ENCODE measurements at places on chromosomes 3 and 15.
A peak's percentile ranks its signal among the peaks of the same experiment; 100 is the strongest.

DNA sequence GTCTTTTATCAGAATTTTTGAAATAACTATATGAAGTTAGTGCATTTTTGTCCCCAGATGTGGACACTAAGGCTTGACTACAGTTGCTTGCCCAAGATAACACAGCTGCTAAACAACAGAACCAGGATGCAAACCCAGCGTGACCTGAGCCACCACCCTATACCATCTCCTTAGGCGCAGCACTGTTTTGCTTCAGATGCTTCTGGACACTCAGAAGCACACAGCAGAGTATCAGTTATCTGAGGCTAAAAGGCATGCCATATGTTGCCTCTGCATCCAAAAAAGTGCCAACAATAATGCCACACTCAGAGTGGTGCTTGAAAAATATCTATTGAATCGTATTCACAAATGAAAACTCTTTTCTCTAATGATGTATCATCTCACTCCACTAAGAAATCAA is 24.5 kb downstream of the KCNMB2 start:
- DNase-seq, result no peak
- no peaks in the 10 kb centered on the region for H3K4me1 ChIP-seq
- H3K27ac ChIP-seq, result no peak overlapping the region
- no peak overlapping the region for H3K4me3 ChIP-seq

DNA sequence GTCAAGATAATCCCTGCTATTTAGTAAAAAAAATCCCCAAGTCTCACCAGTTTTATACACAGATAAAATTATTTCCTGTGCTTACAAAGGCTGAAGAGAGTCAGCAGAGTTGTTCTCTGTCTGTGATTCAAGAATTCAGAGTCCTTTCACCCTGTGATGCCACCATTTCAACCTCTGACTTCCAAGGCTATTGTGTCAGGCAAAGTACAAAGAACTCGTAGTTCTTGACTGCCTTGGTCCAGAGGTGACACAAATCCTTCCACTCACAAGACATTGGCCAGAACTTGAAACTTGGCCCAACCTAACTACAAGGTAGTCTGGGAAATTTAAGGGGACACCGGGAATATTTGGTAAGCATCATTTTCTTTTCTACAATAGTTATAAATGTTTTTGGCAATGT is 34.9 kb upstream of the CMC1 start:
- no peaks in the 10 kb centered on the region for H3K36me3 ChIP-seq
- DNase-seq, result no peak
- no peak overlapping the region for H3K4me3 ChIP-seq
- H3K4me1 ChIP-seq, result peaks cover 8% of the 10 kb centered on the region

DNA sequence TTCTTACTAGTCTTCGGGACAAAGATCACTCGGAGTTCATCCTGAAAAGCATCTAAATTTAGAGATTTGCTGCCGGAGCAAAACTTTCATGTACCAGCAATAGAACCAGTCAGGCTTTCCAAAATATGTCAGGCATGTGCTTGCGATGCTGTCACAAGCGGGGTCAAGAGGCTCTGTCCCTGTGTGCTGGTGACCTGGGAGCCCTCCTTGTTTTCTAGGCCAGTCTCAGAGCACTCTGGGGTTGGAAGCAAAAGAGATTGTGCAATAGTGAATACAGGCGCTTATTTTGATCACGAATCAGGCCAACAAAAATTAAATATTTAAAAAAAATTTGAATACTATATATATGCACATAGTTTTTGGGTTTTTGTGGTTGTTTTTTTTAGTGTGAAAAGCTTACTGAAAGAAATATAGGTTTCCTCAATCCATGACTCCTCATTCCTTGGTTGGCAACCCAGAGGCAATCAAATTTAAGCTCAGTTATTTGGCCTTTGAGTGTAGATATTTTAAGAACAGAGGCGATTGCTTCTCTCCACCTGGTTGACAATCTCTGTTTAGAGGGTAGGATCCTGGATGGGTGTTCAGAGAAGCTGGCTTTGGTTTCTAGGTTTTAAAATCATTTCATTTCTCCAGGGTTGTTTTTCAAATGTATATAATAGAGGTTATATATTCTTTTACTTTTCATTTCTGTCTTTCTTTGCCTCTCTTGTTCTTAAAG is 8.4 kb upstream of the KLHL24 start:
- no peaks in the 10 kb centered on the region for H3K27me3 ChIP-seq
- H3K27ac ChIP-seq, result no peak overlapping the region
- H3K36me3 ChIP-seq, result no peaks in the 10 kb centered on the region
- H3K4me3 ChIP-seq, result no peak overlapping the region
- no peaks in the 10 kb centered on the region for H3K4me1 ChIP-seq
- no peak for DNase-seq

- no peak overlapping the region for H3K4me3 ChIP-seq
- H3K27ac ChIP-seq, result no peak overlapping the region
- no peak for DNase-seq
- no peaks in the 10 kb centered on the region for H3K36me3 ChIP-seq
- no peaks in the 10 kb centered on the region for H3K4me1 ChIP-seq
Observed at GRCh38 chr3:5974630-5975322, 787.3 kb downstream of the EDEM1 start.

DNA sequence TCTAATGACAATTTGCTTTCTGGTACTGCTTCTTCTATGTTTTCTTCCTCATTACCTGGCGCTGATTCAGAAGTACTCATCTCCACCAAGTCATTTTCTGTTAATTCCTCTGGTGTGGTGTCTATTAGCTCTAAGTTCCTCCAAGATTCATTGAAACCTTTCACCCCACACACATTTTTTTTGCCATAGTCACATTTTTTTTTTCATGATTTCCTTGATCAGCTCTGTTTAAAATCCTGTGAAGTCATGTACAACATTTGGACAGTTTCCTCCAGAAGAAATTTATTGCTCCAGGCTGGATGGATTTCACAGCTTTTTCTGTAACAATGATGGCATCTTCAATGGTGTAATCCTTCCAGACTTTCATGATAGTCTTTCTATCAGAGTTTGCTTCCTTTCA is 243.2 kb upstream of the VEPH1 start:
- no peaks in the 10 kb centered on the region for H3K36me3 ChIP-seq
- H3K27ac ChIP-seq, result no peak overlapping the region
- H3K27me3 ChIP-seq, result no peaks in the 10 kb centered on the region
- H3K4me3 ChIP-seq, result no peak overlapping the region

DNA sequence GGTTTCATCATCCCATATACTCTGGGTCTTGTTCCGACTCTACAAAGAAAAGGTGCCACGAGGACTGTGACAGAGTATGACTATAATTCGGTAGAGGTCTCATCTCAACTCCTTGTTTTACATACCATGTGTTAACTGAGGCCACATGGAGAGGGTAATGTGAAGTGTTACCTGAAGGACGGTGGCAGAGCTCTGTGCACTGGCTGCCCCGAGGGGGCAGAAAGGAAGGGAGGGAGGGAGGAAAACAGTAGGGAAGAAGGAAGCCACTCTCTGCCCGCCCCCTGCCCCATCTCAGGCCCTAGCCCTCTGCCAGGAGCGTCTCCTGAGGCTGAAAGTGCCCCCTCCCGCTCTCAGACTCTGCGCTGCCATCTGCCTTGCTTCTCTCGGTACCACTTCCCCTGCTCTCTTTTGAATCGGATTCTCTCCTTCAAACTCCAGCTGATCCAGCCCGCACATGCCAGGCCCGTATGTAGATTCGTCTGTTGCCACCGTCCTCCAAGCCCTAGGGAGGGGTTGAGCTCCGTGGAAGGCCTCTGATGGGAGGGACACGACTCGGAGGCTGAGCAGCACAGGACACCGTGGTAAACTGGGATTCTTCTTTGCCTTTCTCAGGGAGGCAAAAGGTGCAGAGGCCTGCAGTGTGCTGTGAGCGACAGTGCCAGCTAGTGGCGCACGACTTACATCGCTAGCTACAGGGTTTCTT is 70.5 kb upstream of the ATP10A start:
- H3K27me3 ChIP-seq, result no peaks in the 10 kb centered on the region
- peaks cover 10% of the 10 kb centered on the region for H3K4me1 ChIP-seq
- no peak overlapping the region for H3K27ac ChIP-seq
- H3K36me3 ChIP-seq, result no peaks in the 10 kb centered on the region
- peak overlapping the region; percentile 48 for H3K4me3 ChIP-seq
- DNase-seq, result peak; percentile 77

GRCh38 chr3:195184716-195185421 is 86.1 kb downstream of the XXYLT1 start:
- H3K27ac ChIP-seq, result no peak overlapping the region
- no peak overlapping the region for H3K4me3 ChIP-seq

DNA sequence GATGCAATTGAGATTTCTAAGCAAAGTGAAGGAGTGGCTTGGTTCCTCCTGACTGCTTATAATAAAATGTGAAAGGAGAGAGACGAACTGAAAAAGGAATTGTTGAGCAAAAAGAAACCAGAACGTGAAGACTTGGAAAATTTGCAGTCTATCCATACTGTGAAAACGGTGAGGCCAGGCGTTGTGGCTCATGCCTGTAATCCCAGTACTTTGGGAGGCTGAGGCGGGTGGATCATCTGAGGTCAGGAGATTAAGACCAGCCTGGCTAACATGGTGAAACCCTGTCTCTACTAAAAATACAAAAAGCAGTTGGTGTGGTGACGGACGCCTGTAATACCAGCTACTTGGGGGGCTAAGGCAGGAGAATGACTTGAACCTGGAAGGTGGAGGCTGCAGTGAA is 56.7 kb upstream of the TSPAN3 start:
- no peaks in the 10 kb centered on the region for H3K36me3 ChIP-seq
- DNase-seq, result no peak
- H3K4me3 ChIP-seq, result no peak overlapping the region
- H3K27ac ChIP-seq, result no peak overlapping the region

GRCh38 chr15:74997141-74997540 is 1.8 kb downstream of the SCAMP5 start:
- H3K27ac ChIP-seq, result no peak overlapping the region
- no peak overlapping the region for H3K4me3 ChIP-seq
- peaks cover 16% of the 10 kb centered on the region for H3K4me1 ChIP-seq
- no peak for DNase-seq
- no peaks in the 10 kb centered on the region for H3K36me3 ChIP-seq

- H3K4me3 ChIP-seq, result no peak overlapping the region
- no peak for DNase-seq
- H3K36me3 ChIP-seq, result no peaks in the 10 kb centered on the region
- no peaks in the 10 kb centered on the region for H3K4me1 ChIP-seq
- no peaks in the 10 kb centered on the region for H3K27me3 ChIP-seq
Observed at GRCh38 chr3:54951405-54951804, 23.5 kb upstream of the LRTM1 start.

- no peaks in the 10 kb centered on the region for H3K27me3 ChIP-seq
- H3K36me3 ChIP-seq, result no peaks in the 10 kb centered on the region
- peaks cover 30% of the 10 kb centered on the region for H3K4me1 ChIP-seq
- peak overlapping the region; percentile 73 for H3K4me3 ChIP-seq
- H3K27ac ChIP-seq, result peak overlapping the region; percentile 69
- peak; percentile 95 for DNase-seq
Observed at GRCh38 chr3:50365080-50365841, 5.9 kb upstream of the TMEM115 start.

GRCh38 chr3:136074546-136075170 is 109.1 kb downstream of the PPP2R3A start:
- H3K27ac ChIP-seq, result no peak overlapping the region
- no peaks in the 10 kb centered on the region for H3K36me3 ChIP-seq
- H3K4me1 ChIP-seq, result no peaks in the 10 kb centered on the region

GRCh38 chr3:157231071-157231470 is 71.1 kb upstream of the CCNL1 start:
- H3K4me1 ChIP-seq, result no peaks in the 10 kb centered on the region
- H3K27me3 ChIP-seq, result no peaks in the 10 kb centered on the region
- H3K27ac ChIP-seq, result no peak overlapping the region
- no peak overlapping the region for H3K4me3 ChIP-seq
- no peaks in the 10 kb centered on the region for H3K36me3 ChIP-seq

GRCh38 chr3:30776186-30776815 is 118.2 kb downstream of the GADL1 start:
- no peaks in the 10 kb centered on the region for H3K4me1 ChIP-seq
- H3K27me3 ChIP-seq, result no peaks in the 10 kb centered on the region
- no peak overlapping the region for H3K4me3 ChIP-seq
- H3K27ac ChIP-seq, result no peak overlapping the region
- H3K36me3 ChIP-seq, result no peaks in the 10 kb centered on the region
- no peak for DNase-seq

DNA sequence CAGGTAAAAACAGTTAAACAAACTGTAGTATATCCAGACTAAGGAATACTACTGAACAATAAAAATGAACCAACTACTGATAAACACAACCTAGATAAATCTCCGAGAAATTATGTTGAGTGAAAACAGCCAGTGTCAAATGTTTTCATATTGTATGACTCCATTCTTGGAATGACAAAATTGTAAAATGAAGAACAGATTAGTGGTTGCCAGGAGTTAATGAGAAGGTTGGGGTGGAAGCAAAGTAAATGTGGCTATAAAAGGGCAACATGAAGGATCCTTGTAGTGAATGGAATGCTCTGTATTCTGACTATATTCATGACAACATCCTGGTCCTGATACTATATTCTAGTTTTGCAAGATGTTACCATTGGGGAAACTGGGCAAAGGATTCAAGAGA is 27.5 kb upstream of the ACKR4 start:
- H3K36me3 ChIP-seq, result peaks cover 3% of the 10 kb centered on the region
- no peaks in the 10 kb centered on the region for H3K27me3 ChIP-seq
- no peaks in the 10 kb centered on the region for H3K4me1 ChIP-seq
- no peak overlapping the region for H3K4me3 ChIP-seq
- no peak for DNase-seq

DNA sequence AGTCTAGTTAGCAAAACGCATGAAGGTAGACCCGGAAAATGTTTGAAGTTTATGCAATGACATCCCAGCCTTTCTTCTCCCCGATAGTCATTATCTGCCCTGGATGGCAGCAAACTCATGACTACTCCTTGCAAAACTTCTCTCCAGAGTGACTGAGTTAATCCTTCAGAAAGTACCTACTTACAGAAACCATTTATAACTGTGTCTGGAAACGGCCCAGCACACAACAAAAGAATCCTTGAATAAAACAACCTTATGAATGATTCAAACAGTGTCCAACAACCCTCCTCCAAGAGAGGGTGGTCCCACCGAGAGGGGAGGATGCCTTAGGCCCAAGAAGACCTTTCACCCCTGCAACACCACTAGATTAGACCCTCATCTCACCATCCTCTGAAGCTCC is 14.2 kb downstream of the ST8SIA2 start:
- H3K27ac ChIP-seq, result no peak overlapping the region
- no peak overlapping the region for H3K4me3 ChIP-seq
- H3K4me1 ChIP-seq, result no peaks in the 10 kb centered on the region
- H3K36me3 ChIP-seq, result no peaks in the 10 kb centered on the region
- DNase-seq, result no peak
- H3K27me3 ChIP-seq, result no peaks in the 10 kb centered on the region

DNA sequence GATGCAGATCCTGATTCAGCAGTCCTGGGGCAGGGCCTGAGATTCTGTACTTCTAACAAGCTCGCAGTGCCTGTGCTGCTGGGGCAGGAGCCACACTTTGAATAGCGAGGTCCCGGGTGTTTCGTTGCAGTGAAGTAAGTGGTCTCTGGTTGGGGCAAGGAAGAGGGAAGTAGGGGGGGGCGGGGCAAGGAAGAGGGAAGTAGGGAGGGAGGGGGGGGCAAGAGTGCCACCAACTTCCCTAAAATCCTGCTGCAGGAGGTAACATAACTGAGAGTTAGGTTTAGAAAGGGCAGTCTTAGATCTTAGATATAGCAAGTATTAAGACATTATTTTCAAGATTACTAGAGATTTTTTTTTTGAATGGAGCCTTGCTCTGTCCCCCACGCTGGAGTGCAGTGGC is 35.5 kb downstream of the CRTAP start:
- H3K27ac ChIP-seq, result no peak overlapping the region
- no peaks in the 10 kb centered on the region for H3K4me1 ChIP-seq
- H3K4me3 ChIP-seq, result no peak overlapping the region
- peaks cover 6% of the 10 kb centered on the region for H3K27me3 ChIP-seq
- H3K36me3 ChIP-seq, result no peaks in the 10 kb centered on the region
- no peak for DNase-seq
